ENCODE measurements at places on chromosomes 4 and X.

- DNase-seq: no peak
These were observed 43.8 kb downstream of the TNIP2 start for GRCh38 chr4:2712261-2712842.

DNA sequence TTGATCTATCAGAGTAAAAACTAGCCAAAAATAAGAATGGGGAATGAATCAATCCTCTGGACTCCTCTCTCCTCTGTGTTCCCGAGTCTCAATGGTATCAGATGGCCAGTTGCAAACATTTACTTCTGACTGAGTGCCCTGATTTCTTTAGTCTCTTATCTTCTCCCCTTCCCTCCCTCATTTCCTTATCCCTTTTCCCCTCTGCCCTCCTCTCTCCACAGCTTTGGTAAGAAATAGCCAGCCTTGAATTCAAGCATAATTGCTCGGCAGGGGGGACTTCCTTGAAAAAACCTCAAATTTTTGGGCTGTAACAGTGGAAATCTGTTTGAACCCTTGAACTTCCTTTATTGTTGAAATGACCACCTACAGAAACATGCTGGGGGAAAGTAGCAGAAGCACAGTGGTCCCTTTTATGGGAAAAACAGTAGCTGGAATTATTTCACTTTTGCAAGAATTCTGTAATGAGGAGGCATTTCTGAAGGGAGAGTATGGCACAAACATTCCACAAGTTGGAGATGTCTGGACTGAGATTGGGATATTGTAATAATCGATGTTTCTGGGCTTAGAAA is 40.3 kb downstream of the NHS start:
- no peak for DNase-seq

DNA sequence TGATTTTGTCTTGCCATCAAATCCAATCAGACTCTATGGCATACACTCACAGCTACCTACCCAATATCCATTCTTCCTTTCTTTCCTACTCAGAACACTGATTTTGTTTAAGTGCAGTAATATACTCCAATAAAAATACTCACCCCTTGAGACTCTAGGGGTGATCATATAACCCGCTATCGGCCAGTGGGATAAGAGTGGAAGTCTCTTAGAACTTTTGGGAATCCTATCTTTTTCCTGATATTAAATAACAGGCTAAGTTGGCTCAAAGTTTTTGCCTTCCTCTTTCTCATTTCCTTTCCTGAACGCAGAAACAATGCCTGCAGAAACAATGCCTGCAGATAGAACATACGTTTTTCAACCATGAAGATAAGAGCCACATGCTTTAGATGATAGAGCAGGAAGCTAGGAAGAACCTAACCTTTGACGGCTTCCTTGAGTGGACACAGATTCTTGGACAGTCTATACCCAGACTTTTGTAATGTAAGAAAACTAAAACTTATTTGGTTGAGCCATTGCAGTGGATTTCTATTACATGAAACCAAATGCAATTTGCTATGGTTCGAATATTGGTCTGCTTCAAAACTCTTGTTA is 373.8 kb downstream of the STIM2 start:
- no peak for DNase-seq

- no peak for DNase-seq
These were observed 775 bp upstream of the YIPF6 start for GRCh38 chrX:68498044-68498507.

GRCh38 chr4:4488405-4489404 is 53.1 kb downstream of the STX18 start:
- peak; percentile 40 for DNase-seq

- no peak for DNase-seq
These were observed 4.9 kb upstream of the PNMA6E start for GRCh38 chrX:153406011-153406410.

DNA sequence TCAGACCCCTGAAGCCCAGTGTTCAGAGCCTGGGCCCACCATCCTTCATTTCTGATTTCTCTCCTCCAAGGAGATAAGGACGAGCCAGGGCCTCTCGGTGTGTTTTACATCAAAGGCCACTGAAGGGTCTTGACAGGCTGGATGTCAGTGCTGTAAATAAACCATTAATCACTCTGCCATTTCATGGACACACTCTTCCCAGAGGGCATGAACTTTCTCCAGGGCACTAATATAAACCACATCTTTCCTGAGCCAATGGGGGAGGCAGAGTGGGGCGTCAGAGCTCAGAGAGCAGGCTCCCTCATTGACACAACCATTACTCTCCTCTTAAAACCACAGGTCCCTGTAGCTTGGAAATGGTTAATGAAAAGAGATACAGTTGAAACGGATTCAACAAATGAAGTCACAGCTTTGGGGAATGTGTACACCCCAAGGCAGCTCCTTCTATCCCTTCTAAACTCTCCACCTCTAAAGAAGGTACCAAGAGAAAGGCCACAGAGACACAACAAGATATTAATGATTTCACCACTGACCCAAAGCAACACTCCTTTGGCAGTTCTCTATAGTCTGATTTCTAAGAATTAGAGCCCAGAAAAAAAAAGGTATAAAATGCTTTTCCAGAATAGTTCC is 200.6 kb downstream of the CHIC2 start:
- peak; percentile 47 for DNase-seq

GRCh38 chr4:73725510-73725909 is 14.9 kb upstream of the CXCL8 start:
- no peak for DNase-seq

DNA sequence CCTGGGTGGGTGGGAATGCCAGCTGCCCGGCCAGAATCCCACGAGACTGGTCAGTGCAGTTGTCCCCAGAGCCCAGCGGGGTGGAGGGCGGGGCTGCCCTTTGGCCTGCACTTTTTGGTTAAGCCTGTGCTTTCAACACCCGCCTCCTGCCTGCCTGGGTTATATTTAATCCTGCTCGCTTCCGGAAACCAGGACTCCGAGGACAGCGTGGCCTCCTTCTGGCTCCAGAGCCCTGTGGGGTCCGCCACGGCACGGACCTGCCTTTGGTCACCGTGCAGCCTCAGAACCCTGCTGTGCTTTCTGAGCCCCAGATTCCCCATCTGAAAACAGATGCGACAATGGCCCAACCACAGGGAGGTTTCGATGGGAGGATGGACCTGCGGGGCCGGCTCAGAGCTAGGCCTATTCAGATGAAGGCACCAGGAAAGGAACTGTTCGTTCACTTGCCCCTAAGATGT is 29.4 kb upstream of the KIAA0232 start:
- DNase-seq: peak; percentile 65

GRCh38 chr4:168847771-168848502 is 162.1 kb downstream of the CBR4 start:
- no peak for DNase-seq

- no peak for DNase-seq
These were observed 240.5 kb upstream of the ANKRD50 start for GRCh38 chr4:124953061-124953460.

DNA sequence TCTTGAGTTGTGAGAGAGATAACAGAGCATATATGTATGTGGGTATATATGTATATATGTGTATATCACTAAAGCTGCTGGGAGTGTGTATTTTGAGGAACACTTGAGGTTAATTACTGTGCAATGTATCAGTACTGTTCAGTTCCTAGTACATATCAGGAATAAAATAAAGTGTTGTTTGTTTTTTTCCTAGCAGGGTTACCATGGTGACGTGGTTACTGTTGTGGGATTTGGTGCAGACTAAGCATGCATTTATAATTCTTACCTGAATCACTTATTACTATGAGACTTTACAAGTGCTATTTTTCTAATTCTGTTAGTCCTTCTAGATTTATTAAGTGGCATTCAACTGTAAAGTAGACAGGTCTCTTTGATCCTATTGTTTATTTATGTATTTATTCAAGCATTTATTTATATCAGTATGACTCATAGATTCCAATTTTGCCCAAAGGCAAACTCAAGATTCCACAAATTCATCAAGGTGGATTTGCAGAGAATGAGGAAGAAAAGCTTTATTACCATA is 26.9 kb upstream of the BEX4 start:
- DNase-seq: no peak

DNA sequence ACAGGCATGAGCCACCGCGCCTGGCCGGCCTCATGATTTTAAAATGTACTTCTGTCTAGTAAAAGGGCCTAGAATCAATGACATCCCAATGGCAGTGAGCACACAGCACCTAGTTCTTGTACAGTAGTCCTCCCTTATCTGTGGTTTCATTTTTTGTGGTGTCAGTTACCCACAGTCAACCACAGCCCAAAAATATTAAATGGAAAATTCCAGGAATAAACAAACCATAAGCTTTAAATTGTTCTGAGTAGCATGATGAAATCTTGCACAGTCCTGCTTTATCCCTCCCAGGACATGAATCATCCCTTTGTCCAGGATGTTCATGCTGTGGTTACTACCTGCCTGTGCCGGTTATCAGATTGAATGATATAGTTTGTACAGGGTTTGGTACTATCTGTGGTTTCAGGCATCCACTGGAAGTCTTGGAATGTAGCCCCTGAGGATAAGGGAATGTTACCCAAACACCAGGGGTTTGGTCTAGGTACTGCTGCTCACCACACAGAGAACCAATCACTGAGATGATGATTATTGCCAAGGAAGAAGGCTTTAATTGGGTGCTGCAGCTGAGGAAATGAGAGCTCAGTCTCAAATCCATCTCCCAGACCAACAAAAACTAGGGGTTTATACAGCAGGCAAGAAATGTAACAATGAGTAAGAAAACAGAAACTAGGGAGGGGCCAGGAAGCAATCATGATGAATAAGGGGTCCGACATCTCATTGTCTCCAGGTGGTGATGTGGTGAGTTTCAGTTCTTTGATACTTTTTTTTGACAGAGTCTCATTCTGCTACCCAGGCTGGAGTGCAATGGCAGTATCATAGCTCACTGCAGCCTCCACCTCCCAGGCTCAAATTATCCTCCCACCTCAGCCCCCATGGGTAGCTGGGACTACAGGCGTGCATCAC is 16.2 kb upstream of the FHL1 start:
- no peak for DNase-seq

DNA sequence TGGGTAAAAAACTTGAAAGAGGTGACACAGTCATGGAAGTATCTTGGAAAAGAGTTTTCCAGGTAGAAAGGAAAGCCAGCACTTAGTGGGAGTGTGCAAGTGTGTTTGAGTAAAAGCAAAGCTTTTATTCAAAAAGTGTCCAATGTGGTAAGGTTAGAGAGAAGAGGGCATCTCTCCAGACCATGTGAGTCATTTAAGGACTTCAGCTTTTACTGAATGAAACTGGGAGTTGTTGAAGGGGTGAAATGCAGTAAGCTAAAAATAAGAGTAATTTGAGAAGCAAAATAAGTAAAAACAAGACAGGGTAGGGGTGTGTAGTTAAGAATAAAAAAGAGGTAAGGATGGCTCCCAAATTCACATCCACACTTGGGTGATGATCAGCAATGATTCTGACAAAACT is 238.9 kb downstream of the SLC7A11 start:
- no peak for DNase-seq

DNA sequence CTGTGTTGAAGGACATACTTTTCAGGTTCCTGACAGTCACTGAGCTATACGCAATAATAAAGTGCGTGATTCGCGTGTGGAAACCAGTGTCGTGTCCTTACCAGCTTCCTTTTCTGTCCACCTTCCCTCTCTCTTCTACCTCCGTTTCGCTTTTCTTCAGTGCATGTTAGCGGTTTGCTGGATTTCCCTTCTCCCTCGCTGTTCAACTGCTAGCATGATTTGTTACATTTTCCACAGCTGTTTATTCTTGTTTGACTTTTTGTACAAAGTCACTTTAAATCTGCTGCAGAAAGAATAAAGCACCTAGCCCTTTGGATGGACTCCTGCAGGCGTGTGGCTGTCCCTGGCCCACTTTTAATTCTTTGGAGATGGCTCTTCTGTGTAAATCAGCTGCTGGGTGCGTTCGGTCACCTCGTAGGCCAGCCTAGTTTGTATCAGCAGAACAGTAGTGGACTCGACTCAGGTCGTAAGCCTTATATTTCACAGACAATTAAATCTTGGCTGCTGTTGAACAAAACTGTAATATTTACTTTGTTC is 8.9 kb upstream of the HAND2 start:
- DNase-seq: peak; percentile 49

GRCh38 chr4:67083496-67083895 is 461.8 kb downstream of the CENPC start:
- no peak for DNase-seq

DNA sequence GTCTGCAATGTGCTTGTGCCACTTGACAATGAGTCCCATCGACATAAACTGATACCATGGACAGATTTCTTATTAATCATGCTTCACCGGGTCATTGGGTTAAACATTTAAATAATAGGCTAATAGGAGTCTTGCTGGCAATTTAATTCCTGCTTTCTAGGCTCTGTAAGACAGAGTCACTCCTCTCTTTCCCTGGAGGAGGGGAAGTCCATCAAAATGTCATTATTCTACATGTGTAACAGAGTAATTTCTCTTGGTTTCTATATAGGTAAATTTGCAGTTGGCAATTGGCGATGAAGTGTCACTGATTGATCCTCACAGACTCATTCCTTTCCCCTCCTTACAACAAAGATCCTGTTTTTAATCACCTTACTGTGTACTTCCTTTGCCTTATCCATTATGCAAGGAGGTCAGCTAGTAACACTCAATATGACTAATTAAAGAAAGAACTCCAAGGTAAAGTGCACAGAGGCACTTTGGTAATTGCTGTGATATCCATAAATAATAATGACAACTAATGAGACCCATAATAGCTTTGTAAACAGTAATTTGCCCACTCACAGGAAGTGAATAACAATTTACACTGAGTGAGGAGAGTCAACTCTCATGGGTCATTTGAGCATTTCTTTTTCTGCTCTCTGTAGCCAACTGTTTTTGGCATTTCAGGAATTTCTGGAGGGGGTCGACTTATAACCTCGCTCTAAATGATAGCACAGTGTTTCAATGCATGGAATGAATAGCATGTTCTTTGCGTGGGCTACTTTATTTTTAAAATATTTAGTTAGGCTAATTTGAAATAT is 184.0 kb downstream of the UGT8 start:
- DNase-seq: no peak

GRCh38 chrX:32598707-32599106 is 612.6 kb downstream of the DMD start:
- DNase-seq: no peak

GRCh38 chr4:173531086-173531965 is 1.3 kb upstream of the HAND2 start:
- DNase-seq: peak; percentile 82

DNA sequence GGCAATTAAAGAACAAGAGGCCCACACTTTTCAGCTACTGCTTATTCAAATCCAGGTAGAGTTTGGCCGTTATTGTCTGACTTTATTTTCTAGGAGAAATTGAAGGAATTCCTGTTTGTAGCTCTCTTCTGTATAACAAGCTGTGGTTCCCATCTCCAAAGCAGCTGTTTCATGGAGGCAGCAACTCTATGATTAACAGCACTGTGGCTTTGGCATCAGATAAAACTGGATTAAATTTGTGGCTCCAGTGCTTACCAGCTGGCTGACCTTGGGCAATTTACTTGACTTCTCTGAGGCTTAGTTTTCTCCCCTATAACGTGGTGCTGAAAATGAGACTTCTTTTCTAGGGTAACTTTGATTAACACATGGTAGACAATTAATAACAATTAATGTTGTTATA is 28.1 kb downstream of the SLC30A9 start:
- DNase-seq: no peak

DNA sequence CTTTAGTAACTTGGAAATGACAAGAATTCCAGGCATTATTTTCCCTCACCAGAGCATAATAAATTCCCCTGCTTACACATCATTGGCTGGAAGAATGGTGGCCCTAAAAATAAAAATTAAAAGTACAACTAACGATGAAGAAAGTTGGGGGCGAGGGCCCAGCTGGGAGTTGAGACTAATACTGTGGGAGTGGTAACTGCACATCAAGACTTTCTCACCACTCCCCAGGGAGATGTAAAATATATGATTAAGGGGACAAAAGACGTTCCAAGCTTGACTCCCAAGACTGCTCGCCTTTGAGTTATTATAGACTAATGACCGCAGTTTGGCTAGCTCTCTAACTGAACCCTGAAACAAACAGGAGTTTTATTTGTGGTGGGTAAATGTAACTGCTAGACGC is 30.0 kb downstream of the SMIM31 start:
- DNase-seq: no peak

Measured in left ventricle myocardium superior (tissue), 1 donor.